8988T (cell line): ENCODE measurements at places on chromosomes 6 and 20.

- DNase-seq: no peak
These were observed 5.1 kb upstream of the ADAM33 start for GRCh38 chr20:3686867-3687321.

DNA sequence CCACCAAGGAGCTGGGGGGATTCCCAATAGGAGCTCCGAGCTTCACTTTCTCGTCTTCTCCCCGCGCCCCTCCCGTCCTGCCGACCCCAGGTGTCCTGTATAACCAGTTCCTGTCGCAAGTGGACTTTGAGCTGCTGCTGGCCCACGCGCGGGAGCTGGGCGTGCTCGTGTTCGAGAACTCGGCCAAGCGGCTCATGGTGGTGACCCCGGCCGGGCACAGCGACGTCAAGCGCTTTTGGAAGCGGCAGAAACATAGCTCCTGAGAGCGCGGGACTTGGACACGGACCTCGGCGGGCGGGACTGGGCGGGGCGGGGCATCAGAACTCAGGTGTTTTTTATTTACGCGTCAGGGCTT lies 340 bp upstream of the VARS2 start:
- DNase-seq: peak; percentile 53

GRCh38 chr6:52557389-52558265 lies 19.2 kb downstream of the TRAM2 start:
- DNase-seq: no peak

GRCh38 chr6:41595166-41595565 lies 43.1 kb upstream of the MDFI start:
- DNase-seq: no peak

DNA sequence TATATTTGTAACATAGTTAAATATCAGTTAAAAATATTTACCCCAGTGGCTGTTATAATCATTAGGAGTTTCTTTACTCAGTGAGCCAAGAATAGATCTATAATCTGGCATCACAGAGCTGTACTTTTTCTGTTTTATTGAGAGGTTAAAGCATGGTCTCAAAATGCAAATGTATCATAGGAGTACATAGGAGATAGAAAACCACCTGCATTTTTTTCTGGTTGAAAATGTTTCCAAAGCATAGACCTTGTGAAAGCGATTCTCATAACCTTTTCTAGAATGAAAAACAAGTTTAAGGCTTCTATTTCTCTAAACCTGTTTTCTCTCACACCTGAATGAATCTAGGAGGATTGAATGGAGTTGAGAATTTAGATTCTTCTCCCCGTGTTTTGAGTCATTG lies 14.4 kb downstream of the KCNQ5 start:
- no peak for DNase-seq

DNA sequence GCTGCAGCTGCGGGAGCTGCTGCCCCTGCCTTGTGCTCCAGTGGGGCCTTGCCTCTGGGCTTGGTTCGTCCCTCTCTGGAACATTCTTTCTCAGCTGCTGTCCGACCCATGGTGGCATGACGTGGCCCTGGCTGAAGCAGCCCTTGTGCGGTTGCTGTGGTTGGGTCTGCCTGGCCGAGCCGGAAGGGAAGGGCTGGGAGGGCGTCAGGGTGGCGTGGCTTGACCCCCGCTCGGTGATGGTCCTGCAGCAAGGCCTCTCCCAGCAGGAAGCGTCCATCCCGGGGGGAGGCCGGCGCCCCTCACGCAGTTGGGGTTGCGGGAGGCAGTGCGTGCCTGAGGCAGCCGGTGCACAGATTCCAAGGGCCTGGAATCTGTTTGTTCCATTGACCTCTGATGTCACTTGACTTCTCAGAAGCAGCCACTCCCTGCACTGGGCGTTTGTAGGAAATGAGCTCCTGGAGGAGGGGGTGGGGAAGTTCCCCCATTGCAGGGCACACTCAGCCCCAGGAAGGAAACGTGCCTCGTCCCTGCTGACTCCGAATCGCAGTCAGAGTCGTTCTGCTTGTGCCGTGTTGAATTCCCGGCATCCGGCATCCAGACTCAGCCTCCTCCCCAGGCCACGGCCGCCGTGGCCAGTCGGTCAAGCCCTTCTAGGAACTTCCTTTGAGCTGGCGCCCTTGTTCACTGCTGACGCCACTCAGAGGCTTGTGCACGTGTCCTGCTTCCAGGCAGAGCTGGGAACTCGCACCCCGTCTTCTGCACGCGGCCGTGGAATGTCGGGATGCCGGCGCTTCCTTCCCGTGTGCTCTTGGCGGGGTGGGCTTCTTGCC lies 9.7 kb upstream of the TNFRSF6B start:
- DNase-seq: no peak

- no peak for DNase-seq
These were observed 77.5 kb upstream of the POPDC3 start for GRCh38 chr6:105257340-105257739.

- DNase-seq: no peak
These were observed 145.6 kb upstream of the ID4 start for GRCh38 chr6:19691465-19692167.
